Purkinje cell (primary cell): ENCODE measurements at places on chromosomes 2 and 18. TPM values are rescaled to one million over a fixed set of nuclear protein-coding genes. Genes with fewer than 3 reads are reported as not detected.

The CDCA7 gene
- 0.08 TPM in 1 of 2 replicates, not detected in the other for polyA plus RNA-seq

The MSH6 gene
- 7.2 and 16.8 TPM in 2 replicates for polyA plus RNA-seq

The CYS1 gene
- polyA plus RNA-seq, result 0.22 and 1.0 TPM in 2 replicates

The TNFRSF11A gene
- polyA plus RNA-seq, result 2.3 and 3.4 TPM in 2 replicates

The CENPO gene
- polyA plus RNA-seq, result 2.5 and 3.0 TPM in 2 replicates

The WNT10A gene
- not detected in 2 replicates for polyA plus RNA-seq

The GALNT3 gene
- not detected in 2 replicates for polyA plus RNA-seq

The ITPRIPL1 gene
- 0.22 TPM in 1 of 2 replicates, not detected in the other for polyA plus RNA-seq

The TNFAIP6 gene
- 0.17 and 1.4 TPM in 2 replicates for polyA plus RNA-seq

The PGAP1 gene
- 16.0 and 21.8 TPM in 2 replicates for polyA plus RNA-seq

The DSG4 gene
- polyA plus RNA-seq, result not detected in 2 replicates

The ATP9B gene
- 5.4 and 7.0 TPM in 2 replicates for polyA plus RNA-seq

The DSC2 gene
- 0.06 and 0.08 TPM in 2 replicates for polyA plus RNA-seq

The SF3B1 gene
- 144 and 182 TPM in 2 replicates for polyA plus RNA-seq

The LRRC30 gene
- polyA plus RNA-seq, result not detected in 2 replicates

The FBXO15 gene
- polyA plus RNA-seq, result 9.5 and 25.9 TPM in 2 replicates

The ASAP2 gene
- polyA plus RNA-seq, result 18.9 and 44.0 TPM in 2 replicates

The GALNT5 gene
- 0.12 and 1.5 TPM in 2 replicates for polyA plus RNA-seq
